ENCODE measurements at places on chromosomes 4 and X.

- DNase-seq = no peak
Measured at GRCh38 chr4:6696611-6697010, 2.9 kb downstream of the S100P start.

DNA sequence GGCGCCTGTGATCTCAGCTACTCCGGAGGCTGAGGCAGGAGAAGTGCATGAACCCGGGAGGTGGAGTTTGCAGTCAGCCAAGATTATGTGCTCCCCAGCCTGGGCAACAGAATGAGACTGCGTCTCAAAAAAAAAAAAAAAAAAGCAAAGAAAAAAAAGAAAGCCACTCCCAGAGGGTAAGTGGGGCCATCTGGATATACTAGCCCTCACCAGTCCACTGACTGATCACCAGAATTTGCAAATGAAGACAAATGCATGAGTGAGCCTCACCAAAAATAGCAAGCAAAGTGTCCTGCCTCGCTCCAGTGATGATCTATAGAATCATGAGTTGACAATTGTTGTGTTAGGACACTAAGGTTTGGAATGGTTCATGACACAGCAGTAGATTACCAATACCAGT is 47.6 kb downstream of the ZFP42 start:
- DNase-seq = no peak

- DNase-seq = no peak
Measured at GRCh38 chr4:56129431-56129861, 180.7 kb downstream of the CEP135 start.

DNA sequence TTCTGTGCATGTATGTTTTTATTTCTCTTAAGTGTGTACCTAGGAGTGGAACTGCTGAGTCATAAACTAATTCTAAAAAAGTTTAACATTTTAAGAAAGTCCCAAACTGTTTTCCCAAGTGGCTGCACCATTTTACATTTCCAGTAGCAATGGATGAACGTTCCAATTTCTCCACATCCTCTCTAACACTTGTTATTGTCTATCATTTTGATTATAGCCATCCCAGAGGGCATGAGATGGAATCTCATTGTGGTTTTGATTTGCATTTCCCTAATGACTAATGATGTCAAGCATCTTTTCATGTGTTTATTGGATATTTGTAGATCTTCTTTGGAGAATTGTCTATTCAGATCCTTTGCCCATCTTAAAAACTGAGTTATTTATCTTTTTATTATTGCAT is 82.5 kb downstream of the PPEF1 start:
- no peak for DNase-seq

DNA sequence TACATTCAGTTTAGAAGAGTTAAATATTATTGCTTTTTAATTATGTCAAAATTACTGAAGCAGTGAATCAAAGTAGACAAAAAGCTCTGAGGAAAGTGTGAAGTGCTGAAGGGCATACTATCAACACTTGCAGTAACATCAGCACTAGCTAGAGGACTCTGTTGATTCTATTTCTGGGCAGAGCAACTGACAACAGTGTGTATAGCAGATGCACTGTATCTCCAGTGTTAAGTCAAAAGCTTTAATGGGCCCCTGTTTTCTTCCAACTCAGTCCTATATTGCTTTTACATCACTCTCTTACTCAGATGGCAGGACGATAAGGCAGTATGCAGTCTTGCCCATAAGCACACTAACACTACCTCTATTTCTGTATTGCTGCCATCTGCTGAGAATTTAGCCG is 435.2 kb upstream of the AMOT start:
- no peak for DNase-seq

GRCh38 chr4:23972187-23972586 is 82.3 kb upstream of the PPARGC1A start:
- no peak for DNase-seq

DNA sequence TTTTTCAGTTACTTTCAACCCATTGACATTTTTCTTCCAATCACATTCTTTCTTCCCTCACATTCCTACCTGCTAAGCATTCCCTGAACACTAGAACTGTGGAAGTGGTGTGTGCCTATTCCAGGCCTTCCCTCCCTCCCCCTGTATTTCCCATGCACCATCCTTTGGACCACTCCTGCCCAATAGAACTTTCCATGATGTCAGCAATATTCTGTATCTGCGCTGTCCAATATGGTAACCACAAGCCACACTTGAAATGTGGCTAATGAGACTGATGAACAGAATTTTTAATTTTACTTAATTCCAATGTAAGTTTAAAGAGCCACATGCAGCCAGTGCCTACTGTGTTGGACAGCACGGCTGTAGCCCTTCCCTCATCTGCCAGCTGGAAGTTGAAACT is 57.5 kb downstream of the DCTD start:
- DNase-seq = no peak

DNA sequence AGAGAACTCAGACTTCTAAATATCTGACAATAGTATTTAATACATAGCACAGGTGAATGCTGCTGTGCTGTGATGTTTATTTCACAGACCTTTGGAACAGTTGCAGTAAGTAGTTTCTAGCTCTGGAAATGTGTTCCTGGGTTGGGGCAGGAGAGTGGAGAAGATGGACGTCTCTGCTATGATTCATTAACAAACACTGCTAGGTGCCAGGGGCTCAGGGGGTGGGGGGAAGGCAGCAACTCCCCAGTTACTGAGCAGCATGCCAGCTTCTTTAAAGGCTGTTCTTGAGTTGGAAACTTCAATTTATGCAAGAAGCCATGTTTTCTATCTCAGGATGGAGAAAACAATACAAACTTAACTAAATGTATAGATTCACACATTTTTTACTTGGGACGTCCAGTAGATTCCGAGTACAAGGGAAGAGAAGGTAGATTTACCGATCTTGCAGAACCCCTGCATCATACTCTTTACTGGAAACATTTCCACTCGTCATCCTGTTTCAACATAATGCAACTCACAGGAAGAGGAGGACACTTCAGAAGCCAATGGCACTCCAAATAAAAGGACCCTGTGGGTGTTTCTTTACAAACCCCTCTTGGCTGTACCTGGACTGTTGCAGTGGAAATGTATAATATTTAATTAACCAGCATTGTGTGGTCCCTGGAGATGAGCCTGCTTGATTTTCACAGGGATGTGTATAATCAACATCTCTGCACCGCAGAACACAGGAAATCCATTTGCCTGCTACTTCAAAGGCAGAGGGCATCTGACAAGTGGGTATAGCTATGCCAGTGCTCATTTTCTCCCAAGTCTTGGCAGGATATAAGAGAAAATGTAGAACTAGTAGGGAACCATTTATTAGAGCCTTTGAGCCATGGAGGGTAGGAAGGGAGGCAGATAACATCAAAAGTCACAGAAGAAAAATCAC is 171.4 kb downstream of the SH3KBP1 start:
- DNase-seq = no peak

DNA sequence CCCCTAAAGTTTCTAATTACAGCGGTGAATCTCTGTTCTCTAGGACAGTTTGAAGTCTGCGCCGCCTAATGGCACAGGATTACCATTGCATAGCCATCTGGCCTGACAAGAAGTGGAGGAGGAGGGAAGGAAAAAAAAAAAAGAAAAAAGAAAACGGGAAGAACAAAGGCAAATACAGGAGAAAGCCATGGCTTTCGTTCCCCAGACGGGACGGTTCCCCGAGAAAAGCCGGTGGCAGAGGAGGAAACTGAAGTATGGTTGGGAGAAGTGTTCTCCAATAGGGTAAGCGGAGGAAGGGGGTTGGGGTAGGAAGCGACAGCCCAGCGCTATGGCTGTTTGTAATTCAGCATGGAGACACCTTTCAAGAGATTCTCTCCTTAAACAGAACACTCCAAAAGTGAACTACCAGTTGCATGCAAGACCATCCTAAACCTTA is 80.8 kb downstream of the HMGN5 start:
- DNase-seq = no peak

DNA sequence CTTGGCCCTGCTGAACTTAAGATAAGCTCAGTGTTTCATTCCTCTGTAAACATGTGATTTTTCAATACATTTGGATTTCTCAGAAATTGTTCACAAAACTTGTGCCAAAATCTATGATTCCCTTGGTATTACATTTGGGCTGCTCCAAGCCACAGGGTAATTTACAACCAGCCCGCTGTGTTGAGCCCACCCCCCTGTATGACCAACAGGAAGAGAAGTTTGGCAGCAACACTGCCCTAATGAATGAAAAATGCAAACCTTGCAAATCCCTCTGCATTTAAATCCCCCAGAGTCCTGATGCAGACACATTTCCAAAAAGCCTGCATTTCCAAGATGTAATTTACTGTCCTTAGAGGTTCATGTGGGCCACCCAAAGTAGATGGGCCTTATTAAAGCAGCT is 34.1 kb upstream of the GAB1 start:
- no peak for DNase-seq

GRCh38 chrX:40107291-40108161 is 9.8 kb upstream of the BCOR start:
- DNase-seq = no peak

DNA sequence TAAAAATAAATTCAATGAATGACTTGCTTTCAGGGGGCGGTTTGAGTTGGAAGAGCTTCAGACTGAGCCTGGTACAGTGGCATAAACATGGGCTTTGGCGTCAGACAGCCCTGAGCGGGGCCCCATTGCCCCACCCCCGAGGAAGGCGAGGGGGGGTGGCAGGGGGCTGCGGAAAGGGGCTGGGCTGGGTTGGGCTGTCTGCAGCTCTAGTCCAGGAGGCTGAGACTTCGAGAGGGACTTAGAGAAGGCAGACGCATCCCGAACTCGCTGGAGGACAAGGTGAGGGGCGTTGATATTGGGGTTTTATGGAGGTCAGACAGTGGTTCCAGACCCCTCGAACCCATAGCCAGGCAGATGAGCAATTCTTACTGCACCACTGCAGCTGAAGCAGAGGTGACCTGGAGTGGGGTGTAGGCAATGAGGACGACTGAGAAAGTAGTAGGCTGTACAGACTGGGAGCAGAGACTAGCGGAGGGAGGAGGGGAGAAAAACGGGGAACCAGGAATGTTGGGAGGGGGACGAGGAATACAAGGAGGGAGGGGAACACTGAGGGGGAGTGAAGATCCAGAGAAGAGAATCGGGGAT is at the start of gene MAGED2:
TSS of gene MAGED2 (plus strand) at position 222 of the 585 bp plus-strand sequence. CDS start 1,587 bp downstream, outside the sequence.
- DNase-seq = peak; percentile 27

DNA sequence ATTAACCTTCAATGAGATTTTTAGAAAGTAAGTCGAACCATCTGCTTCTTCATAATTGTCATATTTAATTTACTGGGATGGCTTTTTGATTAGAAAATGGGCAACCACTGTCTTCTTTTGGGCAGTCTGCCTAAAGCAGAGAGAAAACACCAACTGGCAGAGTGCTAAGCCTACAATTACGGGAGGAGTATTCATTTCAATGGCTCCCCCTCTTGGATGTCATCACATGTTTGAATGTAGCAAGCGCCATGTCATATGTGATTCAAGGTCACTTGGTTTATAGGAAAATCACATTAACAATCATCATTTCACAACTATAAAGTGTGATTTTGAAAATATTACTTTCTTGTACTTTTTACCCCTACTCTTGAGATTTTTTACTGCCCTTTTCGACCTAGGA is 261.9 kb downstream of the FRMPD4 start:
- no peak for DNase-seq

- no peak for DNase-seq
Measured at GRCh38 chr4:127217586-127218229, 415.0 kb upstream of the INTU start.

- DNase-seq = peak; percentile 57
Measured at GRCh38 chrX:150693725-150694574, 754 bp downstream of the MTMR1 start.

GRCh38 chrX:24153178-24153795 is 3.8 kb downstream of the ZFX start:
- no peak for DNase-seq

- peak; percentile 29 for DNase-seq
Measured at GRCh38 chr4:88697588-88698329, at the start of gene NAP1L5. Gene NAP1L5 (minus strand): TSS chr4:88697829. CDS start chr4:88697754, 75 bp downstream.

DNA sequence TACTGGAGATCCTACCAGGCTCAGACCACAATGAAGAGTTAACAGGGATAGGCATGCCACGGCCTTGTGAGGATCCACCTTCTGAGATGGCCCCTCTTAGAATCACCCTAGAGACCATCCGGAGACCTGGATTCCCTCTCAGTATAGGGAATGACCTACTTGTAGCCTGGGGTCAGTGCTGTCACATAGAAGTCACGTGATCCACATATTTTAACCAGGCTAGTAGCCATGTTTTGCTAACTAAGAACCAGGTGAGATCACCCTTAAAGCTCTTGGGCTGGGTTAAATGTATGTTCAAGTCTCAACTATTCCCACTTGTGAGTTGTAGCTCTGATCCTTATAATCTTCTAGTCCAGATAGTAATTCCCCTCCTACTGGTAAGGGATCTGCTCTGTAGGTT is 215.4 kb downstream of the CCNG2 start:
- no peak for DNase-seq

DNA sequence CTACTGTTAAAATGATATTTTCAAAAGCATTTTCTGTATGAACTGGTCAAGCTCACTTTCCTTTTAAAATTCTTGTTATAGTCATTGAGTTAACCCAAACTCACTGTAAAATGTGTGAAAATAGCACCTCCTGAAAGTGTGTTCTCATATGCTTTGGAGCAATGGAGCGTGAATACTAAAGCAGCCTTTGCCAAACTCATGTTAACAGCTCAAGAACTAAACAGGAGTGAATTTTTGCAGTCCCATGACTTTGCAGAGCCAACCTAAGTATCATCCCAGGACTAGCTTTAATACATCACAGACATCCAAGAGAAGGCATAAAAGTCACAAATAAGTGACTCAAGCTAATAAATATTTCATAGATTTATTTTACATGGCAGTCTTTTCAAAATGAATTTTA is 2.3 kb downstream of the AMMECR1 start:
- no peak for DNase-seq

DNA sequence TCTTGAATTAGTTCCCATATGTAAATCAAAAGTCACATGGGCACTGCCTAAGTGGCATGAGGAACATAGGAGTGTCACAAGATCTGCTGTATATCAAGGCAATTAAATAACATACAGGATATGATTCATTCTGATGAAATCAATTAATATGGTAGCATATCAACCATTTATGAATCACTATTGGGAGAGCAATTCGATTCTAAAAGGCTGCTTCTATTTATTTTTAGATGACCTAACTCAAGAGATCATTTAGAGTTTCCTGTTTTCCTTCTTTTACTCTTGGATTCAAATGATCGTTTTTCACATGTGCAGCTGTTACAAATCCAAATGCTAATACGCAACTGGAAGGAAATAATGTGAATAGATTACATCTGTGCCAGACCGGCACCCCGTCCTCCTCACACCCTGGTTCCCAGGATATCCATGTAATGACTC is 81.9 kb downstream of the HCCS start:
- no peak for DNase-seq

GRCh38 chr4:111433441-111433840 is 711.8 kb upstream of the FAM241A start:
- DNase-seq = no peak

- no peak for DNase-seq
Measured at GRCh38 chr4:161252520-161253141, 911.2 kb downstream of the FSTL5 start.

GRCh38 chr4:24794916-24795665 is at the start of gene SOD3:
Gene SOD3 (plus strand): TSS chr4:24795573. CDS start chr4:24799522, 3,949 bp downstream.
- DNase-seq = no peak

DNA sequence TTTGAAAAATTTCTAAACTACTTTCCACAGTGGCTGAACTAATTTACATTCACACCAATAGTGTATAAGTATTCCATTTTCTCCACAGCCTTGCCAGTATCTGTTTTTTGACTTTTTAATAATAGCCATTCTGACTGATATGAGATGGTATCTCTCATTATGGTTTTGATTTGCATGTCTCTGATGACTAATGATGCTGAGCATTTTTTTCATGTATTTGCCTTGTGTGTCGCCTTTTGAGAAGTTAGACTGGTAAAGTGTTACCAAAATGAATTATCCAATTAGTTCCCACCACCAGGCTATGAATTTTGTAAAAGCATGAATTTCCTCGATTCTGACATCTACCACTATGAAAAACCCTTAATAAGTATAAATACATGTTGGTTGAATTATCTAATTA is 242.2 kb upstream of the GK2 start:
- no peak for DNase-seq
